Breast epithelium (tissue), 4 donors: ENCODE measurements at places on chromosomes 6 and 20. TPM values are rescaled to one million over a fixed set of nuclear protein-coding genes. Genes with fewer than 3 reads are reported as not detected.

SFTA2 gene
- total RNA-seq: not detected

- no peaks in the 10 kb centered on the region for H3K27me3 ChIP-seq
- DNase-seq: no peak
- no peaks in the 10 kb centered on the region for H3K4me1 ChIP-seq
- H3K4me3 ChIP-seq: no peak overlapping the region
- H3K36me3 ChIP-seq: no peaks in the 10 kb centered on the region
Measured at GRCh38 chr6:128303870-128304269, 216.5 kb downstream of the PTPRK start.

HUS1B gene
- total RNA-seq: 5.4 TPM

DNA sequence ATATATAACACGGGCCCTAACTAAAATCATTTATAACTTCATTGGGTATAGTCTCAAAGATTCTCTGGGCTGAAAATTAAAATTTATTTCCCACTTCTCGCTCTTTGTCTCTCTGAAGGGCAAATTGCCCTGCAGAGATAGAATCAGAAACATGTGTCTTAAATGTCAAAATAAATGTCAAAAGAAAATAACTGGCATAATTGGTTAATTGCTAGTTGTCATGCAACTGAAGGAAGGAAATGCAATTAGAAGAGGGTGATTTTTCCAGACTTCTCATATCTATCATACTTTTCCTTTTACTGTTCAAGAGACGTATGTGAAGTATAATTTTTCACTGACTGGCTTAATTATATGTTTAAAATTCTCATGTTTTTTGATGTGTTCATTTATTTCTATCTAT is 80.3 kb upstream of the HMGCLL1 start:
- H3K27ac ChIP-seq: no peak overlapping the region
- no peaks in the 10 kb centered on the region for H3K36me3 ChIP-seq
- no peak for DNase-seq
- no peaks in the 10 kb centered on the region for H3K27me3 ChIP-seq

- no peak overlapping the region for H3K4me3 ChIP-seq
- H3K27ac ChIP-seq: no peak overlapping the region
- no peaks in the 10 kb centered on the region for H3K27me3 ChIP-seq
Measured at GRCh38 chr6:134469702-134470456, 152.0 kb upstream of the SGK1 start.

GNMT gene
- total RNA-seq: 0.32 TPM

DPPA5 gene
- total RNA-seq: not detected

DNA sequence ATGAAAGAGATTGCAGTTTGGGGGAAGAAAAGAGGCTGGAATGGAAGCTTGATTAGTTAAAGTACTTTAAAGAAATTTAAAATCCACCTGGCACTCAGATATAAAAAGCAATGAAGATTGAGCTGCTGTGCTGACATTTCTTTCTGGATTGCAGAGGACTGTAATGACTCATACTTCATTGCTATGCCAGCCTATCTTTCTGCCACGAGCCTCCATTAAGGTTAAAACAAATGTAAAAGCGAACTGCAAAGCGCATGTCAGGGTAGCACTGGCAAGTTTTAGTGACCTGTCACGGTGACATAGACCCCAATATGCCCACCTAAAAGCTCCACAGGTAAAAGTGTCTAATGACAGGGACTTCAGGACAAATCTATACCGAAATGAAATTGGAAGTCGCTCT is 449.6 kb downstream of the C6orf118 start:
- H3K36me3 ChIP-seq: no peaks in the 10 kb centered on the region
- DNase-seq: no peak
- no peaks in the 10 kb centered on the region for H3K4me1 ChIP-seq
- no peak overlapping the region for H3K4me3 ChIP-seq
- H3K27ac ChIP-seq: no peak overlapping the region

MAS1 gene
- total RNA-seq: not detected

- no peaks in the 10 kb centered on the region for H3K27me3 ChIP-seq
- no peaks in the 10 kb centered on the region for H3K4me1 ChIP-seq
- no peak for DNase-seq
- H3K4me3 ChIP-seq: no peak overlapping the region
- H3K27ac ChIP-seq: no peak overlapping the region
Measured at GRCh38 chr20:41480054-41480770, 113.6 kb upstream of the EMILIN3 start.

- H3K27ac ChIP-seq: no peak overlapping the region
- no peaks in the 10 kb centered on the region for H3K27me3 ChIP-seq
- H3K36me3 ChIP-seq: no peaks in the 10 kb centered on the region
- DNase-seq: no peak
Measured at GRCh38 chr6:130152908-130153510, 69.7 kb downstream of the SAMD3 start.

DNA sequence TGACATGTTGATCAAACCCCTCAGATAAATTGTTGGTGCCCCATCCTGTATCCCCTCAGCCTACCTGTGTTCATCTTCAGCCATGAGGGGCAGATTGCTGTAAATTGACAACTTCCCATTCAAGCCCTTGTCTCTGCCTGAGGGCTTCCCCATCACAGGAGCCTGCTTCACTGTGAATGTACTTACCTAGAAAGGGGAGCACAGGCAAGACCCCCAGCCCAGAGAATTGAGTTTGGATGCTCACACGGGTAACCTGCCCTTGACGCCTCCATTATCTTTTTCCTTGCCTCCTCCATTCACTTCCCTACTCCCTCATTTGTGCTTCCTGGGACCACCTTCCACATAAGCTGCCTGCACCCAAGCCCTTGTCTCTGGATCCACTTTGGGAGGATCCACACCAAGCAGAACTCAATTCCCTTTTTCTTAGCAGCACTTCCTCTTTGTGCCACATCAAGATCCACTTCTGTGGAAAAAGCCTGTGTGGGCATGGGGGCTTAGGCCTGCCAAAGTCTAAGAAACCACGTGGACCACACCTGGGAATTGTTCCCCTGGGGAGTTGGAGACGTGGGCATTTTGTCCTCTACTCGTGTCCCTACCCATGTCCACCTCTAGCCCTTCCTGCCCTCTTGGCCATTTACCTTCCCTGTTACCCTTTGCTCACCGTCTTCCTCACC is 103.4 kb upstream of the FOXA2 start:
- H3K36me3 ChIP-seq: no peaks in the 10 kb centered on the region
- H3K4me1 ChIP-seq: no peaks in the 10 kb centered on the region
- no peak overlapping the region for H3K4me3 ChIP-seq
- H3K27ac ChIP-seq: no peak overlapping the region
- no peak for DNase-seq
- H3K27me3 ChIP-seq: peaks cover 7% of the 10 kb centered on the region

SAMD5 gene
- 0.80 TPM for total RNA-seq

- no peaks in the 10 kb centered on the region for H3K36me3 ChIP-seq
- DNase-seq: peak; percentile 52
- peak overlapping the region; percentile 28 for H3K27ac ChIP-seq
- H3K4me1 ChIP-seq: no peaks in the 10 kb centered on the region
Measured at GRCh38 chr6:89411145-89412070, 665 bp downstream of the RRAGD start.

MRS2 gene
- total RNA-seq: 26.7 TPM

DNA sequence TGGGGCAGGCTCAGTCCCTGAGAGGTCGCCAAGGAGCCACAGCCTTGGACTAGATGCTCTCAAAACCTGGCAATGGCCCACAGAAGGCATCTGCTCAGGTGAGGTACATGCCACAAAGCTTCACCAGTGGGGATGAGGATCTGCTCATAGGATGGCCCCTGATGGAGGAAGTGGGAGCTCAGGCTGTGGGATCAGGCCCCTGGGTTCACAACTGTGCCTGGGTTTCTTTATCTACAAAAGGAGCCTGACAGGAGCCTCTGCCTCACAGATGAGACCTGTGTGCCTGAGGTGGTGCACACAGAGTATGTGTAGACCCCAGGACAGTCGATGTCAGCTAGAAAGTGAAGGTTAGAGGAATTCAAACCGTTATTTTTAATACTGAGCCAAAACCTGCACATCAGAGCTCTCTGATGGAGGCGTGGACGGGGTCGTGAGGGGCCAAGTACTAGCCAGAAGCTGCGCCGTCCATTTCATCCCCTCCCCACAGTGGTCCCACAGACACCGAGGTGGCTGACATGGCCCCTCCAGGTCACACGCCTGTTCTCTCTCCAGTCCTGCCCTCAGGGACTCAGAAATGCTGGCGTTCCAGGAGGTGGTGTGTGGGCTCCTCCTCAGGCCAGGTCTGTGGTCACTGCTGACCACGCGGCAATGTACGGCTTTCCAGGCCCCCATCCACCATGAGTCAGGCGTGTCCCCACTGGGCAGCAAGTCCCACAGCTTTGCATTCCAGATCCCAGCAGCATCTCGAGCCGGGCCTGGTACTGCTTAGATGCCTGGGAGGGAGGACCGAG is 33.3 kb downstream of the NTSR1 start:
- H3K27ac ChIP-seq: no peak overlapping the region
- no peaks in the 10 kb centered on the region for H3K4me1 ChIP-seq
- H3K4me3 ChIP-seq: no peak overlapping the region
- H3K36me3 ChIP-seq: no peaks in the 10 kb centered on the region
- DNase-seq: peak; percentile 38

- no peaks in the 10 kb centered on the region for H3K36me3 ChIP-seq
- H3K27ac ChIP-seq: peak overlapping the region; percentile 100
- H3K4me3 ChIP-seq: peak overlapping the region; percentile 48
- H3K27me3 ChIP-seq: no peaks in the 10 kb centered on the region
- DNase-seq: no peak
Measured at GRCh38 chr6:26520237-26520849, 17.8 kb upstream of the HMGN4 start.

SEL1L2 gene
- 7.4 TPM for total RNA-seq

DNA sequence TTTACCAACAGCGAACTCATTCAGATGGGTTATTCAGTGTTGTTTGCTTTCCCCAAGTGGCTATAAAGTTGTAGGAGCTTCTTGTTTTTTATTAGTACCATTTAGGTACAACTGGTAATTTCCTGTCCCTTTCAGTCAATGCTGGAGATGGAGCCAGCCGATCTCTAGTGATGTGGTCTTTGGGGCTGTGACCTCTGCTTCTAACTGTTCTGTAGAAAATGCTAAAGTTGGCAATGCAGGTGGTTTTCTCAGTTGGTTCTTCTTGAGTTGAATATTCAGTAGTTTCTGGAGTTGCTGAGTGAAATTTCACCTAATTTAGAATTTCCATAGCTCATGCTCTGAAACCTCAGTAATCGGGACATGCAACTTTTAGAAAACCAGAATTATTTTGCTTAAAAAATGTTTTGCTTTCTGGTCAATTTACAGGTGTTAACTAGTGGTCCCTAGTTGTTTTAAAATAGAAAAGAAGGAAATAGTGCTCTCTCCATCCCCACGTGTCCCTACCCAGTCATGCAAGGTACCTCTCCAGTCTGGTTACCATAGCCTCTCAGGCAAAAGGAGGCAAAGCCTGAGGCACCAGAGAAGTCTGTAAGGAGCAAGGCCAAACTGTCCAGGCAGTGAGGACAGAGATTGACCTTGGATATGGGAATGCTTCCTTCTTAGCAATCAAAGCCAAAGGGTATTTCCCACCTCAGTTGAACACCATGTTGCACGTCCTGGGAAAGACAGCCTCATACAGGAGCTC is 27.3 kb upstream of the GABRR1 start:
- no peak overlapping the region for H3K27ac ChIP-seq
- DNase-seq: no peak
- no peaks in the 10 kb centered on the region for H3K27me3 ChIP-seq
- H3K4me1 ChIP-seq: no peaks in the 10 kb centered on the region
